T-cell (primary cell): ENCODE measurements at places on chromosomes 7 and 10.
A peak's percentile ranks its signal among the peaks of the same experiment; 100 is the strongest.

DNA sequence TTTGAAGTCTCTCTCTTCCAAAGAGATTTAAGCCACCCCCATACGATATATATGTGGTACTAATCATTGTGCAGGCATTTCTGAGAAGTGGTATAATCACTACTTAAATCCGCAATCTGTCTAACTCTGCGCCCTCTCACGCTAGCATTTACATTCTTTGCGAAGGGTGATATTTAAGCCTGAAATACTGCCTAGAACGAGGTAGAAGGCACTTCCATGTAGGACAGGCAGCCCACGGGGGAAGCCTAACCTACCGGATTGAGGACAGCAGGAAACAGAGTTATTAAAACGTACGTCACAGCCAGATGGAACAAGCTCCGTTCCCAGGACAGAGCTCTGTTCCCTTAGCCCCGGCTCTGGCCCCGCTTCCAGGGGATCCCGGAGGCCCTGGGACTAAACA, 59.3 kb upstream of the ECHDC3 start:
- DNase-seq = no peak

- no peak for DNase-seq
Observed at GRCh38 chr10:5354068-5354467, 10.7 kb upstream of the UCN3 start.

DNA sequence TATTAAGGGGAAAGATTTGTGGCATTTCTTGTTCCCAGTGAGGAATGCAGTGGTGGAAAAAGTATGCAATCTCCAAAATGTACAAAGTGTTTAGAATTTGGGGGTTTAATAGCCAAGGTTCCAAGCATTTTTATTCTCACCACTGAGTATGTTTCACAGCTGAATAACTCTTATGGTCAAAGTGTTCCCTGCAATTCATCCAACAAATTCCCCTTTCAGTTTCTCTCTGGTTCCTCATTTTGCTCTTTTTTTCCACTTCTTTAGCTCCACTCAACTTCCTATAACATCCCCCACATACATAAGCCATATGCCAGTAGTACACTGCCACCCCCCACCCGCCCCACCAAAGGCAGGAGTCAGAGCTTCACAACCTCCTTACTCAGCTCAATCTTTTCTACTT, 4.6 kb downstream of the HECW1 start:
- DNase-seq = no peak

DNA sequence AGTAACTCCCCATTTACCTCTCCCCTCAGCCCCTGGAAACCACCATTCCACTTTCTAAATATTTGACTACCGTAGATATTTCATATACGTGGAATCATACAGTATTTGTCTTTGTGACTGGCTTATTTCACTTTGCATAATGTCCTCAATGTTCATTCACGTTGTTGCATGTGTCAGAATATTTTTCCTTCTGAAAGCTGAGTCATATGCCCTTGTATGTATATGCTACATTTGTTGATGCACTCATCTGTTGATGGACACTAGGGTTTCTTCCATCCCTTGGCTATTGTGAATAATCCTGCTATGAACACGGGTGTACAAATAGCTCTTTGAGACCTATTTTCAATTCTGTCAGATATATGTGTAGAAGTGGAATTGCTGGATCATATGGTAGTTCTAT, 25.8 kb upstream of the TSPAN13 start:
- no peak for DNase-seq

GRCh38 chr10:96642973-96643372, 56.2 kb upstream of the TM9SF3 start:
- peak; percentile 24 for DNase-seq

GRCh38 chr7:43647673-43648472, 65.0 kb downstream of the STK17A start:
- no peak for DNase-seq

DNA sequence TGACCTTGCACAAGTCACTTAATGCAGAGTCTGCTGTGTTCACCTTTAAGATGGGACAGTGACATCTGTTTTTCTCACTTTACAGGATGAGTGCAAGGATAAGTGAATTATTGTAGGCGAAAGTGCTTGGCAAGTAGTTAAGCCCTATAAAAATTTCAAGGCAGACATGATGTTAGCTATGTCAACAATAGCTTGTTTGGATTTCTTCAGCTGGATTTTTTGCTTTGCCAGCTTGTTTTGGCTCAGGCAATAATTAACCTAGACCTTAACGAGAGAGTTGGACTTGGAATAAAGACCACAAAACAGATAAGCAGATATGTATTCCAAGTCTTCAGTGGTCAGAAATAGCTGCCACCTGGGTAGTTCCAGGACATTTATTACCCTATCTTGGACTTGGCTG, 255.2 kb downstream of the ARL4A start:
- no peak for DNase-seq

GRCh38 chr7:37577901-37578300, 105.7 kb upstream of the GPR141 start:
- DNase-seq = no peak

- DNase-seq = no peak
Observed at GRCh38 chr10:23037561-23037960, 57.8 kb upstream of the MSRB2 start.

DNA sequence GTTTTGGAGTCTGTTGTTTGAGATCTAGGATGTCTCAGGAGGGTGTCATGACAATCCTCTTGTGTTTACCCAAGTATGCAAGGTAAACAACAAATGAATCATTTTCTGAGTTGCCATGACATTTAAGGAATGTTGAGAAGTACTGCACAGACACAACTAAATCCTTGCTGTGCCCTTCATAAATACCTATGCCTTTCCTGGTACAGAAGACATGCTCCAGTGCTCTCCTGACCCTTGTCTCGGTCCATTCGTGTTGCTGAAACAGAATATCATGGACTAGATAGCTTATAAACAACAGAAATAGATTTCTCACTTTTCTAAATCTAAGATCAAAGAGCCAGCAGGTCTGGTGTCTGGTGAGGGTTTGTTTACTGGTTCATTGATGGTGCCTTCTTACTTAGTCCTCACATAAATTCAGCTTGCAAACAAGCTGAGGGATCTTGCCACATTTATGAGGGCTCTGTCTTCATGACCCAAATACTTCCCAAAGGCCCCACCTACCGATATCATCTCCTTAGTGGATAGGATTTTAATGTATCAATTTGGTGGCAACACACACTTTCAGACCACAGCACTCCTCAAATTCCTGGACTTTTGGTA, 341.8 kb upstream of the SEMA3A start:
- no peak for DNase-seq

GRCh38 chr10:119270762-119271366, 63.5 kb downstream of the GRK5 start:
- DNase-seq = peak; percentile 42

GRCh38 chr10:93991114-93991513, 2.6 kb upstream of the PLCE1 start:
- no peak for DNase-seq

DNA sequence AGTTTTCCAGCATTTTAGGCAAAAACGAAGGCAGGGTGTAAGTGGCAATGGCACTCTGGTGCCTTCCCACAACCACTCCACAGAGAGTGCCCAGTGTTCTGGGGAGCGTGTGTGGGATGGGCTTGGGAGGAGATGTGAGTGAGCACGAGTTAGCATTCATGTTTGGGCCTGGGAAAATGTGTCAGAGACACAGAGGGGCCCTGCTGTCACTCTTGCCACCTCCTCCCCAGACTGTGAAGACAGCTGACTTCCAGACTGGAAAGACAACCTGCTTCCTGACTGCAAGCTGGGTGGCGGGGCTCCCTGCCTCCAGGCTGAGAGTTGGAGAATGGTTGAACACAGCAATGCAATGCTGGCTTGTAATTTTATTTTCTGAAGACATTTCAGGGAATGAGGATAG, 454.5 kb upstream of the ZMIZ1 start:
- no peak for DNase-seq

- DNase-seq = no peak
Observed at GRCh38 chr10:21579291-21579690, 45.3 kb downstream of the MLLT10 start.

- DNase-seq = no peak
Observed at GRCh38 chr7:77757589-77757988, 40.6 kb downstream of the TMEM60 start.

DNA sequence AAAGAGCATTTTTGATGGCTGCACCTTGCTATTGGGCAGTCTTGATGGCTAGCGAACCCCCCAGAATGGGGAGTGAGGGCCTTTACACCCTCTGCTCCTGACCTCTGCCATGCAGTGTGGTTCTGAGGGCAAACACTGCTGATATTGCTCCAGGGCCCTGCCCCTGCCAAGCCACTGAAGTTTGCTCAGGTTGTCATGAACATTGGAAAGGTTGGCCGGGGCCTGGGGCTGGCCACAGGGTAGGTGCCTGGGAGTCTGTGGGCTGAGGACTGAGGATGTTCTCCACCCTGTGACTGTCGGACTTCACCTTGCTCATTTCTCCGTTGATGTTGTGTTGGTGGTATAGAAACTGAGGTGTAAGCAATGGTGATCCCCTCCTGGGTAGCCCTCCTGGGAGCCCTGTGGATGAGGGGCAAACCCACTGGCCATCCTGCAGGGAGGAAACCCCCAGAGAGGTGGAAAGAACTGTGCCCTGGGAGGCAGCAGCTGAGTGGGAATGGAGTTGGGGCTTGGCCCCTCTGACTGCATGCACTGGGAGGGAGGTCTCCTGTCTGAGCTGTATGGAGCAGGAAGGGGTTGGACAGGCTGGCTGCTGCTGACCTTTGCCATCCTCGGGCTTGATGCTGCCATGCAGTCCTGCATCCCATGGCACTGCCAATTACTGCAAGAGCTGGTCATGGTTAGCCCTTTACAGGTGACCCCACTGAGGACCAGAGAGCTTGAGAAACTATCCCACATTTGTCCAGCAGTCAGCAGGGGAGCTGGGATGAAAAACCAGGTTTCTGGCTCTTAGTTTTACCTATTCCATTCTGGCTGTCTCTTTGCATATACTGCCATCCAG, 77.1 kb downstream of the SH2D4B start:
- DNase-seq = no peak

GRCh38 chr7:92988941-92989545, 128.7 kb downstream of the SAMD9 start:
- no peak for DNase-seq
